Fibroblast of skin of abdomen (primary cell): ENCODE measurements at places on chromosomes 11 and 22.
A peak's percentile ranks its signal among the peaks of the same experiment; 100 is the strongest.

DNA sequence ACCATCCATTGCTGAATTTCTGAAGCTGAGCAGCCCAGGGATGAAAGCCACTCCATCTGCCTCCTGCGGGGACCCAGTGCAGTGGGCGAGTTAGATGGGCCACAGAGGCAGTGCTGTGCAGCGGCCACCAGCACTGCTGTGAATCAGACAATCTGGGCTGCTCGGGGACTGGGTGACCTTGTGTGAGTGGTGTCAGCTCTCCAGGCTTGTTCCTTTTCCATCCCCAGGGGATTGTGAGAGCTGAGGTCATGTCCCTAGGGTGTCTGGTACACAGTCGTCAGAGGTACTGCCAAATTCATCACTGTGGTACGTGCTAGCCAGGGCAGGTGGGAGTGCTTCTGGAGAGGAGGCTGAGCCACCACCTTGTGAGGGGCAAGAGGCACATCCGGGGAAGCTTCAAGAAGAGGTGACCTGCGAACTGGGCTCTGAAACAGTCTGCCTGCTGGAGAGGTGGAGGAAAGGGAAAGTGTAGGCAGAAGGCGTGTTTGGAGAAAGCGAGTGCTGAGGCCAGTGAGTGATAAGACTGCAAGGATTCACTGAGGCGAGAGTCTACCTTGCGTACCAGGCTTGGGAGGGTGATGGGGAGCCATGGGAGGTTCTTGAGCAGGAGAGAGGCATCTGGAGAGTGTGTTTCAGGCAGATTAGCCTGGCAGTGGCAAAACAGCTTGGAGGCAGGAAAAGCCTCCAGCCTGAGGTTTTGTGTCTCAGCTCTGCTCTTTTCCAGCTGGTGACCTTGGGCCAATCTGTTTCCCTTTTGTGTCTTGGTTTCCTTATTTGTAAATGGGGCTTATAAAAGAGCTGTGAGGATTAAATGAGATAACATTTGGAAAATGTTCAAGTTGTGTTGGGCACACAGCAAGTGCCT, 22.7 kb downstream of the CACNA1I start:
- no peak for DNase-seq

DNA sequence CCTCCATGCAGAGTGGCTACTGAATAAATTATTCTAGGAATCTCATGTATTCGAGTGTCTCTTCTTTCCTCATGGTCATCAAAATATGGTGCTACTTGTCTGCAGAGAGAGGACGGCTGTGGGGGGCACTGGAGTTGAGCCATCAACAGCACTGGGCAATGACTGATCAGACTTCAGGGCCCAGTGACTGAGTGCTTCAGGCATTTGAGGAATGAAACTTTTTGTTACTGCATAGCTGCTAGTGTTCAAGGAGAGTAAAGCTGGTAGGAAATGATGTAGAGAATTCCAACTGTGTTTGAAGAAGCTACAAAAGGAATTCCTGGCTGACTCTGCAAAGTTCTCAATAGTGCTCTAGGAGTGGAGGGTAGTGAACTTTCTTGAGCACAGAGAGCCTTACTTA, 277.7 kb downstream of the CADM1 start:
- peak; percentile 95 for DNase-seq

DNA sequence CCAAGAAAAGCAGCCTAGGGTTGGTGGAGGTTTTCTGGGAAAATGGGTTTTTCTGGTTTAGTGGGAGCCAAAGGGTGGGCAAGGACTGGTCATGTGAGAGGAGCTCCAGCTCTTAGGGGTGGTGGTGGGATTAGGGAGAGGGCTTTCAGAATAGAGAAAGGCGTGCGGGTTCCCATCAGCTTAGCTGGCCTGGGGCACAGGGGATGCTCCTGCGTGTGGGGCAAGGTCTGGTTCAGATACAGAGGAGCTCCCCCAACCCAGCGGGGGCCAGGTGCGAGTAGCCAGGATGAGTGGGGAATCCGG, 644 bp downstream of the TMEM134 start:
- no peak for DNase-seq

GRCh38 chr11:26937386-26937785, 56.5 kb upstream of the FIBIN start:
- DNase-seq, result no peak

DNA sequence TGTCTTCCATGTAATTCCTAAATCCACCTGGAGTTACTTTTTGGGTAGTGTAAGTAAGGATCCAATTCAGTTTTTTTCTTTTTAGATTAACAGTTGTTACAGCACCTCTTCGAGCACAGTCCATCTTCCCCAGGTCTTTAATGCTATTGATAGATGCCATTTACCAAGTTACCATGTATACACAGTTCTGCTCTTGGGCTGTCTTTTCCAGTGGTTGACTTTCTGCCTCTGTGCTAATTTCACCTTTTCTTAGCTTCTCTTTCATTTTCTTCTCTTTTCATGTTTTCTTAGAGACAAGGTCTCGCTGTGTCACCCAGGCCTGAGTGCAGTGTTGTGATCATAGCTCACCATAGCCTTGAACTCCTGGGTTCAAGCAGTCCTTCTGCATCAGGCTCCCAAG, 12.0 kb downstream of the ATXN10 start:
- no peak for DNase-seq

DNA sequence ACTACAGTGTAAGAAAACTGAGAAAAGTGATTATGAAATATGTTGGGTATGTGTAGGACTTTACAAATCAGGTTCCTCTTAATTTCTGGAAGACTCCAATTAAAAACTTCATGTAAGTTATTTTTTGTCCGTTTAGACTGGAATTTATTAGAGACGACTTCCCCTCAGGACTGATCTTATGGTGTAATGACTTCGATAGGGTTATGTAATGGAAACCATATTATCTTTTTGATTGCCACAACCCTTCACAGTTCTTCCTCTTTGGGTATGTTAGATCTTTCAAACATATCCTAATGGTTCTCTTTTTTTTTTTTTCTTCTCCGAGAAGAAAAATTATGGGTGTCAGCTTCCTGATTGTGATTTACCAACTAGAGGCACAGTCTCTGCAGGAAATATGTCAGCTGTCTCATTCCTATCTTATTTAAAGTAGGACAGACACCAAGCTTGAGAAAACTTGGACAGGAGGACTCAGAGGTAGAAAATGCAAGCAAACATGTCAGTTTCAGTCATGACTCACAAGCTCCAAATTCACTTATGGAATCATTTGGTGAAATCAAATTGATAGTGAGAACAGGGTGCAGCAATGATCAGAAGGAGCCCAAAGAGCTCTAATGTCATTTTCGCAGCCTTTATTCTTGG, 11.1 kb upstream of the LDLRAD3 start:
- peak; percentile 78 for DNase-seq

DNA sequence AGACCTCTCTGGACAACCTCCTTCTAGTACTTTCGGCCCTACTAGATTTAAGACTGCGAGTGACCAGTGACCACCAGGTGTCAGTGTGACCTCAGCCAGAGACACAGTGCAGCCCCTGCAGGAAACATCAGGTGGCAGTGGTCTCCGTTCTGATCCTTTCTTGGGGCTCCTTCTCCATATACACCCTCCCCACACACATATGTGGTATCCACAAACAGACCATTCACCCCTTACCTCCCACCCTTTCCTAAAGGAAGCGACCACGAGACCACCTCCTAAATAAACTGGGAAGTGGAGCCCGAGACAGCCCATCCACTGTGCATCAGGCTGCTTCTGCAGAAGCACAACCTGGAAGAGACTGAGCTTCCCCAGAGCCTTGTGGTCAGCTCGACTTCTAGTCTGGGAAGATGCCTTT, 38.5 kb upstream of the CYP2D6 start:
- peak; percentile 55 for DNase-seq

DNA sequence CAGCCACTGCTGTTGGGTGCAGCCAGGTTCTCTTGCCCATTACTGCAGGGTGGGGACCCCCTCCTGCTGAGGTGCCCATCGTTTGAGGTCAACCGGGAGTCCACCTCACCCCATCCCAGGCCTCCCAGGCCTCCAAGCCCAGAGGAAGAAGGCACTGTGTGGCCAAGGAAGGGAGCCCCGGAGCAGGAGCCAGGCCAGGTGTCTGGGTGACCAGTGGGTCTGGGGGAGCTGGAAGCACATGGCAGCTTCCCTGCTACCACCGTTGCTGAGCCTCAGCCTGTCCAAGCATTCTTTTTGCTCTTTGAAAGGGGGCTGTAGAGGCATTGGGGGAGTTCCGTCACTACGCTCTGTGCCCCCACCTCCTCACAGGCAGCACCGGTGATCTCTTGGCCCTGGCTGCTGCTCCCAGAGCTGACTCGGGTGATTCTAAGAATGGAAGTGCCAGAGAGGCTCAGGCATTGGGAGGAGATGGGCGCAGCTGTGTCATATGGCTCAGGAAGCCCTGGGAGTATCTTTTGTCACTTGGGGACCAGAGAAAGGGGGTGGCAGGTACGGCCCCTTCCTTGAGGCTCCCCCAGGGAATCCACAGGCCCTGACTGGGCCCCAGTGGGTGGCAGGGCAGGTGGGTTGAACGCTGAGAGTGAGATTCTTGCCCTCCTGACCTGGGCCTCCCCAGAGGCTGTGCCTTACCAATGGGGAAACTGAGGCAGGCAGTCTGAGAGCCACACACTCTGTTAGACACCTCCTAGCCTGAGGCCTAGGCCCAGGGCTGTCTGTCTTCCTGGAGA, 1.9 kb downstream of the SEPTIN5 start:
- DNase-seq, result no peak

GRCh38 chr11:64996327-64996709, 453 bp downstream of the BATF2 start:
- no peak for DNase-seq

DNA sequence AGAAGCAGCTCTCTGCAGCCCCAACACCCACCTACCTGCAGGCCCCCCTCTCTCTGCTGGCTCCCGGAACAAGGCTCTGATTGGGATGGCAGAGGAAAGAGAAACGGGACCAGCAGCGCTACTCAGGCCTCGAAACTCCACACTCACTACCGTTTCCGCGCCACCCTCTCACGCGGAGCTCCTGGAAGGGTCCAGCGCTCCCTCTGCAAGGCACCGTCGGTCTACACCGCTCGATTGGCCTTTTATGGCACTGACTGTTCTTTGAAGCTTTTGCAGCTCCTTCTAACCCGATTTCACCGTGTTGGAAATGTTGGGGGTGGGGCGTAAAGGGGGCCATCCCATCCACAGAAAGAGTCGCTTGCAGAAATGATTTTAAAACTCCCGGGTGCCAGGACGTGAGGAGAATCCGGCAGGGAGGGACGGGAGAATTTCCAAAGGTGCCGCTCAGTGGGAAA, 323 bp upstream of the PANX1 start:
- DNase-seq, result peak; percentile 27

DNA sequence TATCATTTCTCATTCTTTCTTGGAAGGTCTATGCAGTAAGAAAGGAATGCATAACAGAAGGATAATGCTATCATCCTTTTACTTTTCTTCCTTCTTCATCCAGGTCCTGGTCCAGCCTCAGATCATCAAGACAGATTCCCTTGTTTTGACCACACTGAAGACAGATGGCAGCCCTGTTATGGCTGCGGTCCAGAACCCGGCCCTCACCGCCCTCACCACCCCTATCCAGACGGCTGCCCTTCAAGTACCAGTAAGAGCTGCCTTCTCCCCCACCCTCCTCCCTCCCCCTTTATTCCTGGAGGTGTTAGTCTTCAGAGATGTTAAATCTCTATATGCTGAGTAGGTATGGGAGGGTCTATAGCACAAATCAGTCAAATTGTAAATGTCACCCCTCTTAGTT, 37.9 kb downstream of the SREBF2 start:
- DNase-seq, result no peak

GRCh38 chr11:4682623-4683419, 14.8 kb downstream of the OR51E2 start:
- DNase-seq, result peak; percentile 62

DNA sequence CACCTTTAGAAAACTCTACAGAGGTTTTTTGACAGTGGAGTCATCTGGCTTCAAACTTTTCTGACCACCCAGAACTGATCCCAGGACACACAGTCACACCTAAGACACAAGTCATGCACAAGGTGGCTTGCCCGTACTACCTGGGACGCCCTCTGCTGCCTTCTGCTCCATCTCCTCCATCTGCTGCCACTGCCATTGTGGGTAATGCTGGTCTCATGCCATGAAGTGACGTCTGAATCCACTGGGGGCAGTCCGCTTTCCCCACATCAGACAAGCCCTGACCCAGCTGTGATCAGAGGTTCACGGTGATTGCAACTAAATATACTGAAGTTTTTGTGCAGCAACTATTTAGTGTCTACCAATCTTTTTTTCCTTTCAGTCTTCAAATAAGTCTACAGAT, 5.4 kb upstream of the NDUFS8 start:
- no peak for DNase-seq

- DNase-seq, result no peak
Measured at GRCh38 chr11:93737904-93738612, 3.2 kb downstream of the TAF1D start.

DNA sequence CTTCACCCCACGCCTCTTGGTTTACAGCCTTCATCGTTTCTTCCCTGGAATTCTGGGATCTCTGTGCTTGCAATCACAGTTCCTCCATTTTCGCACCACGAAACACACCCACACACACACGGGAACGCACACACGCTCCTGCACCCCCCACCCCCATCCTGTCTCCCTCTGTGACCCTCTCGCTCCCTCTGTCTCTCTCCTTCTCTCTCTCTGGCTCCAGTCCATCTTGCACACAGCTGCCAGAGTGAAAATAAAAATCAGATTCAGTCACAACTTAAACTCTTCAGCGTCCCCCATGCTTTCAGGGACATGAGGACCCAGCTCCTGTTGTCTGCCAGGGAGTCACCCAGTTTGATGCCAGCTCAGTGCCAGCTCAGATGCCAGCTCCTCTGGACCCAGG, 3.0 kb downstream of the GAL start:
- no peak for DNase-seq

- no peak for DNase-seq
Measured at GRCh38 chr11:107751082-107751481, 39.2 kb upstream of the SLN start.

GRCh38 chr11:47506795-47507562, 46.0 kb downstream of the CELF1 start:
- DNase-seq, result peak; percentile 16
